ENCODE measurements at places on chromosomes 6 and 20.

DNA sequence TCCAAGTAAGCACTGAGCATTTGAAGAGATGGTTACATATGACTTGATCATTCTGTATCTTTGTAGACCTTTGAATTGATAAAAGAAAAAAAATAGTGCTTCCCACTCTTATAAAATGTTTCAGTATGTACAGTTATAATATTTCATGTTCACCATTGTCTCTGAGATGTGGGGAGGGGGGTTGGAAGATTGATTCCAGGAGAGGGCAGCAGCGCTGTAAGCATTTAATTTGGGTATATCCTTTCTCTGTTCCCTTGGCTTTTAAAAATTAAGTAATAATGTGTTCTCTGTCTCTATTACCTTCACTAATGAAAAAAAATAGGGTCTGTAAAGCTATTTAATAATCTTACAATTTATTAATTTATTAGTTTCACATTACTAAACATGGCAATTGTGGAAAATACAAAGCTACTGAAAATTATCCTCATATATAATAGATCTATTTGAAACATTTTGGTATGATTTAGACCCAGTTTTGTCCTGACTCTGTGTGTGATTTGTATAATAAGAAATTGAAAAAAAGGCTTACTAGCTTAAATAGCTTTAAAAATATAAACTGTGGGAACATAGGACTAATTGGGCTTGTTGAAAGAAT, 341.2 kb downstream of the CDKAL1 start:
- no peak for DNase-seq

GRCh38 chr6:52373151-52373690, 11.3 kb downstream of the PAQR8 start:
- DNase-seq: no peak

- no peak for DNase-seq
Measured at GRCh38 chr6:126188279-126188909, 151.5 kb upstream of the CENPW start.

GRCh38 chr6:87714093-87714842, 12.2 kb upstream of the AKIRIN2 start:
- no peak for DNase-seq

- DNase-seq: no peak
Measured at GRCh38 chr20:45279992-45280391, 25.6 kb upstream of the SLPI start.

- DNase-seq: no peak
Measured at GRCh38 chr20:57814529-57814928, 104.7 kb upstream of the PMEPA1 start.

Data from HS-5 (cell line).